ENCODE measurements at places on chromosomes 2 and 18.

- DNase-seq: no peak
Measured at GRCh38 chr2:163185160-163185559, 346.6 kb upstream of the KCNH7 start.

DNA sequence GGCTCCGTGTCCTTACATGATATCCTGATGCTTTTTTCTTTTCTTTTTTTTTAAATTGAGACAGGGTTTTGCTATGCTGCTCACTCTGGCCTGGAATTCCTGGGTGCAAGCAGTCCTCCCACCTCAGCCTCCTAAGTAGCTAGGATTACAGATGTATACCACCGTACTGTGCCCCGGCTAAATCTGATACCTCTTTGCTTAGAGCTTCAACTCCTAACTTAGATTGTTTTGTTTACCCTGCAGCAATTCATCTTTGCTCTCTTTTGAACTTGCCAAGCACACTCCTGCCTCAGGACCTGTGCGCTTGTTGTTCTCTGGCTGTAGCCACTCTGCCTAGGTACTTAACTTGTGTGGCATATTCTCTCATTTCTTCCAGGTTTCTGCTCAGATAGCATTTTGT, 24.5 kb downstream of the RAB10 start:
- DNase-seq: no peak

DNA sequence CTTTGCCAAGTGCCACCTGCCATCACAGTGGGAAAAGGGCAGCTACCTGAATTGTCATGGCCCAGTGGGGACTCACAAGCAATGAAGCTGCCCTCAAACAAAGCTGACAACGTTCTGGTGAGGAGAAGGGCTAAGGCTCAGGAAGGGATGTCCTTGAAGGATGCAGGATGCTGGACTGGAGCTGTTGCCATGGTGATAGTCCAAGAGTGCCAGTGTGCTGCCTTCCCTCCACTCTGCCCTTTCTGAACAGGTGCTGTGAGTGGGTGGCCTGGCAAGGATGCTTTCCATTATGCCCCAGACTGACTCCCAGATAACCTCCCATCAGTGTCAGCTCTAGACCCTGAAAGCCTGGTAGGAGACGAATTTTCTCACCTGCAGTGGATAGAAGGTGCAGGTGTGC, 137.8 kb upstream of the GYPC start:
- DNase-seq: no peak

DNA sequence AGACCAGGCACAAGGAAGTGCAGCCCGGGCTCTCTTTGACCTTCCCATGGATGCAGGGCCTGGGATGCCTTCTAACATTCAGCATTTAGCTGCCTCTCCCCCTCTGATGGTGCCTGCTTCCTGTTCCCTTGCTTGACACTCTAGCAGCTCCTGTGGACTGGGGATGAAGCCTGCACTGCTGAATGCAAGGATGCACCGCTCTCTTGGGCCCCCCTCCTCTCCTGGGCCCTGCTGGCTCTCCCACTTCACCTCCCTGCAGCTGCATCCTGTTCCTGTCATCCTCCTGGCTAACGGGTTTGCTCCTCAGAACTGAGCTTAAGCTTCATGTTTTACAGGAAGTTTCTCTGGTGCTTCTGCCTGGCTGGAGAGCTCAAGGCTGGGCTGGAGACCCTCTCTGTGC, 254.1 kb downstream of the TSN start:
- DNase-seq: no peak

GRCh38 chr2:7672027-7672684, 754.9 kb downstream of the RNF144A start:
- DNase-seq: no peak

GRCh38 chr18:78727877-78728783, 251.5 kb upstream of the SALL3 start:
- DNase-seq: no peak

- no peak for DNase-seq
Measured at GRCh38 chr2:2456721-2457120, 125.6 kb upstream of the MYT1L start.

GRCh38 chr2:85905187-85905666, 16.4 kb upstream of the ST3GAL5 start:
- no peak for DNase-seq

- no peak for DNase-seq
Measured at GRCh38 chr2:15944325-15945017, 4.1 kb downstream of the MYCN start.

DNA sequence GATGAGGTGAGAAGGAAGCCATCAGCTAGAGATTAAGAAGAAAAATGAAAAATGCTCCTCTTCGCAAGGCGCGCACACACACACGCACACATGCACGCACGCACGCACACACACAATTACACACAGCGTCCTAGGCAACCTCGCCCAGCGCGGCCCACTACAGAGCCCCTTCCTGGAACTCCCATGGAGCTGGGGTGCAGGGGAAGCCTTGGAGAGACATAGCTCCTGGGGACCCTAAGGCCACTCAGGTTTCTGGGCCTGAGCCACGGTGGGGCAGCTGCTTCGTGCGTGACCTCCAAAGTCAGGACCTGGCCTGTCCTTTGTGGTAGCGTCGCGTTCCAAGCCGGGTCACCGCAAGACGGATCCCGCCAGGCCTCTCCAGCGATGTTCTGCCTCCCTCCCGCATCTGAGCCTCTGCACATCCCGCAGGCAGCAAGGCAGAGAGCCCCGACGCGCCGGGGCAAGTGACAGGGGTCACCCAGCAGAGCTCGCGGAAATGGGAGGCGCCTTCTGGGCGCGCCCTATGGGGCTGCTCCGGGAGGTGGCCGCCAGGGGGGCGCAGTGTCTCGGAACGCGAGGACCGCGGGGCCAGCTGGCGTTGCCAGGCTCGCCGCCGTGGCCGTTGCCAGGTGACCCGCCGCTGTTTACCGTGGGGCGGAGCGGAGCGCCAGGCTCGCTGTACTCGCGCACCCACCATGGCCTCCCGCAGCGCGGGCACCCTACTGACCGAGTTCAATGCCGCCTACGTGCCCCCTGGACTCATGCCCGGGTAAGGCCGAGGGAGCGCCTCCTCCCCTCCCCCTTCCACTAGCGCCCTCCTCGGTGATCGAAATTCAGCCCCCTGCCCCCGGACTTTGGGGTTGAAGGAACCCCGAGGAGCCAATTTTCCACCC, 79.0 kb downstream of the CIB4 start:
- DNase-seq: no peak

- no peak for DNase-seq
Measured at GRCh38 chr2:45279356-45279755, 270.1 kb upstream of the SIX2 start.

DNA sequence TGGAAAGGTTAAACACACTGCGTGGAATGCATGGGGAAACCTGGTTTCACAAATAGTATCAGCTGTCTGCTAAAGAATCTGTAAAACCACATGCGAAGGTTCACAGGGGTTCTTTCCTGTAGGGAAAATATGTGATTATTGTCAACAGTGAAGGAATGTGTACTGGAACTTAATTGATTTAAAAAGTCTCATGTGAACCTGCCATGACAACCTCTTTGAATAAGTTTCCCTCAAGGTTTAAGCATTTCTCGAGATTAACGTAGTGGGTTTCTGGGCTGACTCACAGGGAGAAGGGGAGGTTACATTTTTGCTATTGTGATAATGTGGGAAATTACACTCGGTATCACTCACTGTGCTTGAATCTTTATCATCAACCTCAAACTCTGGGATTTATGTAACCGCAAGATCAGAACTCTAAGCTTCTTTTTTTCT, 28.2 kb upstream of the IL1R1 start:
- DNase-seq: no peak

DNA sequence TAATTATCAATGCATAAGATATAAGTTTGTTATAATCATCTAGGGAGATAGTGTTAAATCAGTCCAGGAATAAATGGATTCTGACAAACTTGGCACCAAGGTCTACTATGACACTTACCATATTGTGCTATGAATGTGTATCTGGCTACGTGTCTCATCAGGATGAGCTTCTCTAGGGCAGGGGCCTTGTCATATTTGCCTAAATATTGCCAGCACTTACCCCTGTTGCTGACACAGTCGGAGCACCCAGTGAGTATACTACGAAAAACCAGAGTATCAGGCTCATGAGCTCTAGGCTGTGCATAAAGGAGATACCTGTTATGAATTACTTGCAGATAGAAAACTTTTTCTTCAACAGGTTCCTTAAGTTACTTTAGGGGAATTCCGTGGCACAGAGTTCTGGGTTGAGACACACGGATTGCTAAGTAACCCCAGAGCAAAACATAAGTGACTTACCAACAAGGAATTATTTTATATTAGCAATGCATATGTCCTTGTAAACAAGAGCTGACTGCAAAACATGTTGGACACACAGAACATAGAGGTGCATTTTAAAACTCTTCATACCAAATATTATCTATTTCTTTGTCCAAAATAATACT, 7.7 kb upstream of the TTC39C start:
- DNase-seq: no peak

GRCh38 chr2:10331027-10331701, 28.5 kb downstream of the HPCAL1 start:
- DNase-seq: no peak

- DNase-seq: no peak
Measured at GRCh38 chr2:100272841-100273329, 49.4 kb downstream of the LONRF2 start.

All from nucleus accumbens (tissue), 56 donors.